ENCODE measurements at places on chromosomes 3 and 15.

GRCh38 chr3:45054196-45054857 lies 28.2 kb downstream of the CLEC3B start:
- peak; percentile 87 for DNase-seq

- peak; percentile 98 for DNase-seq
These were observed 15.2 kb downstream of the LDHAL6B start for GRCh38 chr15:59221511-59222505.

DNA sequence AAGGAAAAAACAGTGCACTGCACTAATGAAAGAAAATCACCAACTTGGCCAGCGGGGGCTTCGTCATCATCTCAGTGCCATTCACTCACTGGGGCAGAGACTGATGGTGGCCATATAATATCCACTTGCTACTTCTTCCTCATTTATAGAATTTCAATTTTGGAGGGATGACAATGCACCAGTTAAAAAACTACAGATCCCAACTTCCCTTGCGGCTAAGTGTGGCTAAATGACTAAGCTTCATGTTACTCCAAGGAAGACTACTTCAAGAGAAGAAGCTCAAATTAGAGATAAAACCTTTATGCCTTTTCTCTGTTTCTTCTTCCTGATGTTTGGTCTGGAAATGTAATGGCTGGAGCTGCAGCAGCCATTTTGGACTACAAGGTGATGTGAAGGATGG lies 38.8 kb downstream of the NGLY1 start:
- no peak for DNase-seq

DNA sequence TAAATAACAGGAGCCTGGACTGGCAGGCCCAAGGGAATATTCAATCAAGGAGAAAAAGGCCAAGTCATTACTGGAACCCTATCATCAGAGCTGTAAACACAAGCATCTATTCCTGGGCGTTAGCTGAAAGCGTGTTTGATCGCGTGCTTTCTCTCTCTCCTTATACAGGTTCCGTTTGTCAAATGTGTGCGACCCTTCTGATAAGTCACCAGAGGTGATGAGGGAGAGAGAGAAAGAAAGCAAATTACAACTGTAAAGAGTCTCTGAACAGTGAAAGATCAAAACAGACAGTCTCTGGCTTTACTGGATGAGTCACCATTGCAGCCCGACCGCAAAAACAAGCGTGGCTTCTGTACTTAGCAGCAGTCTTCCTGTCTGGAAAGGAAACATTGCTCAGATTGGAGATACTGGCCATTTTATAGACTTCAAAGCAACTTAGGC lies 39.5 kb upstream of the TPRG1 start:
- DNase-seq: peak; percentile 79

- DNase-seq: peak; percentile 86
These were observed 159.0 kb upstream of the IL12A start for GRCh38 chr3:159829539-159830227.

DNA sequence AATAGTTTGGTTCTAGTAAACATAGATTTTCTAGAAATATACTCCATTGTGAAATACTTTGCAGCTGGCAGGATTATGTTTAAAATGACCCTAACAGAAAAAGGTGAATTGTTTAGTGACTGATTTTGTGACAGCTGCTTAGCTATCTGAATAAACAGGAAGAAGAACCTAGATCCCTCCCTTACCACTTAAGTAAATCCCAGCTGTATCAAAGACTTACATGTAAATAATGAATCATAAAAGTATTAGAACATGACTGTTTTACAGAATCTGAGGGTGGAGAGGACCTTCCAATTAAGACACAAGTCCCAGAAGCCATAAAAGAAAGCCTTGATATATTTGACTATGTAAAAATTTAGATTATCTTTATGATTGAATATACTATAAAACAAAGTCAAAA lies 15.9 kb downstream of the SLC49A4 start:
- peak; percentile 51 for DNase-seq

DNA sequence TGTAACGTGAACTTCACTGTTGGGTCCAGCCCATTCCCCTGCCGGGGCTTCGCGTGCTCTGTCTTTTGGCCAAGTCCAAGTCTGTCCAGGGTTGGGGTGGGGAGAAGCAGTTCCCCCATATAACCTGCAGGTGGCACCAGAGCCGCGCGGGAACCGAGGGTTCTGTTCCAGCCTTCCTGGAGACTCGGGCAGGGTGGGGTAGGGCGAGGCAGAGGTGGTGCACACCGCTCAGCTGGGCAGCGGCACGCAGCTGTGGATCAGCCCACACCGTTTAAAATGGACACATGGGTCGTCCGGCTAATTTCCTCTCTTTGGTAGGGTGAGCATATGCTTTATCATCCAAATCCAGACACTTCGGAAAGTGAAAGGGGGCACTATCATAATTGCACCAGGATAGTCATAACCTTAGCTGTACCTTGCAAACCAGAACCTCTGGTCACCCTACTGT lies 118.1 kb downstream of the TBC1D2B start:
- peak; percentile 23 for DNase-seq

DNA sequence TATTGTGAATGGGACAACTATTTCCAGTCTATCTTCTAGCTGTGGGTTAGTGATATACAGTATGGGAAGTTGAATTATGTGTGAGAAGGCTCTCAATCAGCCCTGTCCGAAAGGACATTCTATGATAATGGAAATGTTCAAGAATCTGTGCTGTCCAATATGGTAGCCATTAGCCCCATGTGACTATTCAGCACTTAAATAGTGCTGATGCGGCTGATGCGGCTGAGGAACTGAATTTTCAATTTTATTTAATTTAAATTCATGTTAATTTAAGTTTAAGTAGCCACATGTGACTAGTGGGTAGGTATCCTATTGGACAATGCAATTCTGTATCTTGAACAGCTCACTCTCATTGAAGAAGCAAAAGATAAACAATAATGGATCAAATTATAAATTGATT lies 98.5 kb downstream of the MYLK start:
- DNase-seq: no peak

DNA sequence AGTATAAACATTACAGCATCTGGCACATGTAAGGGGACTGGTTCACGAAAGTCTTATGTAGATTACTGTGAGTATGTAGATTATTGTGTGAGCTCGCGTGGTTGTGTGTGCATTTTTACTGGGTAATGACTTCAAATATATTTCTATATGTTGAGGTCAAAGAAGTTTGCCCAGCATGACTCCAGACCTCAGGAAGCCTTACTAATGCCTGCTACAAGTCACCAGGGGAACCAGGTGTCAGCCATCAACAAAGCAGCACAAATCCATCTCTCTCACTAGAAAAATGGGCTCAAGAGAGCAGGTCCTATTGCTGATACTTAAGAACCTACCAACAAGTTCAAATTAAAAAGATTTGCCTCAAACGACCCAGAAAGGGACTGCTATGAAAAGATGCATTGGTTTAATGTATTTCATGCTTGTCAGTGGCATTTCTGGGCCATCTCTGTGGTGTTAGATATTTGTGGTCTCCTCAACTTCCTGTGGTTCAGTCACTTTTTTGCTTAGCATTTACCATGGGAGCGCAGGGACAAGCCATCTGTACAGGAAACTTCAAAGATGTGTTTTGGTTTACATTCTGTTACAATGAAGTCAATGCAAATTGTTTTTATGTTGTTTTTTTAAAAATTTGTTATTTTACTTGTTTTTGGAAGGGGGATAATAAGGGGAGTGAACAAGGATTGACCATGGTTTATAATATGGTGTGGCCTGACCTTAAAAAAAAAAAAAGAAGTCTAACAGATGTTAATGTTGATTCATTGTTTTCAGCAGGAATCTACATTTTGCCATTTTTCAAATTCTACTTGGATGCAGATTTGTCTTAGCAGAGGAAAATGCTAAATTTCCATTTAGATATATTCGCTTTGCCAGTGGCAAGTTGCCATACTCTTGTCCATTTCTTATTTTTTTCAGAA lies 172.1 kb upstream of the ADAMTS9 start:
- no peak for DNase-seq

DNA sequence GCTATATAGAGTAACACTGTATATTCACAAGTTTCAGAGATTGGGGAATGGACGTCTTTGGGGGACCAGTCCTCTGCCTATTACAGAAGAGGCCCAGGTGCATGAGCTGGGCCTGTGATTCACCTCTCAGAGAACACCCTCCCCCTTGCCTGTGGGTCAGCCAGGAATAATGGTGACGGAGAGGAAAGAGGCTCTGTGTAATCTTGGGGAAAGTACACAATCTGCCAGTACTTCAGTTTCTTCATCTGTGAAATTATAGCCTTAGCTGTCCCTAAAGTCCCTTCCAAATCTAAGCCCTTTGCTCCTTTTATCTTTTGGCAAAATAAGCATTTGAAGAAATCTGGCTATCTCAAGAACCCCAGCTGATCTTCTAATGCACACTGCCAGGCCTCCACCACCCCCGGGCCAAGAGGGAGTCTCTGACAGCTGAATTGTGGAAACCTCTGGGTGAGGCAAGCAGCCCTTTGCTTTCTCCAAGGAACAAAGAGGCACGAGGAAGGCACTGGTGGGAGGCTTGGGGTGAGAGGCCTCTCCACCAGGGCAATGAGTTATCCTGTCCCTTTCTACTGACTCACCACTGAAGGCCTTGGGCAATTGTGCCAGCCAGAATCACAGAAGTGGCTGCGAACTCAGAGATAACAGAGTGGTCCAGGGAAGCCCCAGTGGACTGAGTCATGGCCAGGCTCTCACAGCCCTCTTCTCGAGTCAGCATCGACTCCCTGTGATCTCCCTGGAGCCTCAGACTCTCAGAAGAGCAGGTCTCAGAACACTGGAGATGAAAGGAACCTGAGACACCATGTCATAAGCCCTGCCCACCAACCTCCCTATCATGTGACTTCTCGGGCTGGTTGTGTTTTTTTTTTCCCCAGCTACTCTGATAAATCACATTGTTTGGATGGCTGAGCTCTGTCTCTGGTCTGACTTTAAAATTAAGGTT lies 31.8 kb downstream of the CCNL1 start:
- DNase-seq: peak; percentile 70

DNA sequence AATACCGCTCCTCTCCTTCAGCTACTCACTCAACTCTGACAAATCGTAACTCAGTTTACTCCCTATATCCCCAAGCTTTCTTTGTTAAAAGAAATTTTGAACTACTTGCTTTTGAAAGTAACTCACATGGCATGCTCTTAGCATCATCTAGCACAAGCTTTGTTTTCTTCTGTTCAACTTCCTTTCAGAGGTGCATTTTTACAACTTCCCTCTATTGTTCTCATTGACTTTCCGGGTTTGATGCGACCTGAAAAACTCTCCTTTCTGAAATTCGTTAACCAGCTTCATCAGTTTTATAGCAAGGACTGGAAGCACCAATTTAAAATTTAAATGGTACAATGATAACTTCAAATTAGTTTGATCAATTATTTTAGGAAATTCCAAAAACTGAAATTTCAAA lies 629.5 kb upstream of the TGFBR2 start:
- DNase-seq: no peak

GRCh38 chr3:191136347-191136746 lies 62.7 kb upstream of the OSTN start:
- peak; percentile 14 for DNase-seq

- no peak for DNase-seq
These were observed 64.1 kb downstream of the EXOG start for GRCh38 chr3:38560284-38560683.

GRCh38 chr3:95459706-95460105 lies 1354.7 kb upstream of the EPHA6 start:
- DNase-seq: no peak

DNA sequence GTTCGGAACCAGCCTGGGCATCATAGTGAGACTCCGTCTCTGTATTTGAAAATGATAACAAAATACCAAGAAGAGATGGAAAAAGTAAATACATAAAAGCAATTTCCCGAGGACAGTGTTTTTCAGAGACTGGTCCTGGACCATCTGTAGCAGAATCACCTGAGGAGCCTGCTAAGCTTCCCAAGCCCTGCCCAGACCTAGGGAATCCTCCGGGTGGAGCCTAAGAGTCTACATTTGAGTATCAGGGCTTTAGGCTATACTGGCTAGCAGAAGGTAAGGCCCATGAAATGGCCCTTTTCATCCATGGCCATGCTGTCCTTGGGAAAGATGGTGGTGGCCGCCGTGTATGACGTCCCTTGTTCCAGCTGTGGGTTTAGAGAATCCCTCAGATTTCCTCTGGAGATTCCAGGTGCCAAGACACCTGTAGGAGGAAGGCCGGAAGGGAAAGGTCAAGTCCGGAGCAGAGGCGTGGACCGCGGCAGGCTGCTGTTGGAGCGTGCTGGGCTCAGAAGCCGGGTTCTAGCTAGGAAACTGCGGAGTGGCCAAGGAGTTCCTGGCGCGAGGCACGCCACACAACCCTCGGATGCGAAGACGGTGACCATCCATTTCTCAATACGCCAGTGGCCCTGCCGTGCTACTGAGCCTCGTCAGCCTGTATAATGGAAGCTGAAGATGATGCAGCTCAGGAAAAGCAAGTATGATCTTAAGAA lies 50.9 kb downstream of the TMEM44 start:
- no peak for DNase-seq

GRCh38 chr3:32954506-32954905 lies 3.1 kb downstream of the CCR4 start:
- no peak for DNase-seq

DNA sequence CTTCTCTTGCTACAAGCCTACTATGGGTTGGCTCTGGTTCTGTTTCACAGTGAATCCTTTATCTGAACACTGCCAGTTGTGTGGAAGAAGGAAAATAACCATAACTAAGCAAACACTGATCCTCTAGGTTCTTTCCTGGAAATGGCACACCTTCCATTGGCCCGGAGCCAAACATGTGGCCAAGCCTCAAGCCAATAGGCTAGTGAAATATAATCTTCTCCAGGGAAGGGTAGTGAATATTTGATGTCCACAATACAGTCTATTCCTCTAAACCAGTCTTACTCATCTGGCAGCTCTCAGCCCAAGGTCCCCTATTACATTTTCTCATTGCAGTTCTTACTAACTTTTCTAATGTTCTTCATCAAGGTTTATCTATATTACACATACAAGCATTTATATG lies 921.3 kb downstream of the TUSC7 start:
- no peak for DNase-seq

GRCh38 chr3:43341788-43342187 lies 55.4 kb downstream of the SNRK start:
- DNase-seq: no peak

DNA sequence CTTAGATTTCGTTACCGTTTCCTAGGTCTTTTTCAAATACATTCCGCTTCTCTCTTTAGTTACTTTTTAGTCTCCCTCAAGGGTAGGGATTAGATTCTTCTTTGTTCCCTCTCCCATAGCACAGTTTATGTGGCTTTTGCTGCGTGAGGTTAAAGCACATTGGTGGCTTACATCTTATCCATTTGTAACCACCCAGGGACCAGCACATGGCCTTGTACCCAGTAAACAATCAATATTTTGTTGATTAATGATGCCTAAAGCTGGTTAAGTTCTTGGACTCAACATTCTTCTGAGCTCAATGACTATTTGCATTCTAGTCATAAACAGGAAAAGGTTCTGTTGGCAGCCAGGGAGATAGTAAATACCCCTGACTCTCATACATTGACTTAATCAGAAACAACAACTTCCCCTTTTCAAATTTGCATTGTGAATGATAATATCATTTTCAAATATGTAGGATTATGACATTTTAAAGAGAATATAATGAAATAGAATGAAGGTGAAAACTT lies 60.2 kb downstream of the CACNA1D start:
- DNase-seq: no peak

GRCh38 chr15:81224232-81224631 lies 27.6 kb downstream of the IL16 start:
- DNase-seq: no peak

GRCh38 chr3:189040656-189041335 lies 131.0 kb upstream of the TPRG1 start:
- no peak for DNase-seq

GRCh38 chr3:138089091-138089490 lies 26.3 kb downstream of the DZIP1L start:
- peak; percentile 85 for DNase-seq

Measured in HCEC 1CT (cell line).